Naive thymus-derived CD8-positive, alpha-beta T cell (primary cell): ENCODE measurements at places on chromosomes 3 and 15. TPM values are rescaled to one million over a fixed set of nuclear protein-coding genes. Genes with fewer than 3 reads are reported as not detected.

GRCh38 chr3:45224824-45225464 lies 1.1 kb downstream of the TMEM158 start:
- DNase-seq = peak; percentile 20

IGSF10 gene
- total RNA-seq = not detected

DNA sequence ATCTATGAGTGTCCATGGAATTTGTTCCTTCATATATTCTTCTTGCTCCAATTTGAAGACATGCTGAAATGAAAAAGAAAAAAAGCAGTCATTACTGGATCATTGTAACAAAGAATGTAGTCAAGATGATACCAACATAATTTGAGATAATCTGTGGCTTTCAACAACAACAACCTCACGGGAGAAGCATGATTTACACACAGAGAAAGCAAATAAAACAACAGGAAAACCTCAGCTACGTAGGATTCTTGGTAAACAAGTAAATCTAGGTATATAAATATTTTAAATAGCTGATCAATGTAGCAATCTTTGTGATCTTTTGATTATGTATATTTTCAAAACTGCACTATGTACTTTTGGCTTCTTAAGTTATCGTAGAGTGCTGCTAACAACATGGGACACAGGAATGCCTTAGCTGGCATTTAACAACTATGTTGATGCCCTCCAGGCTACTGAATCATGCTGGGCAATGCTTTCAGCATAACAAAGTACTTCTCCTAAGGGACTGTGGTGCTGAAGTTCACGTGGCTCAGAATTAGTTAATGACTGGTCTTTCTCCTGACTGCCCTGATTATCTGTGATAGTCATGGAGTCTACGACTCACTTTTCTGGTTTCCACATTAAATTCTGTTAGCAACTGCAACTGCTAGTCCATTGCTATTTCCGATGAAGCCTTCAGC lies 96.5 kb upstream of the MYO5C start:
- DNase-seq = no peak

GRCh38 chr3:4934050-4934449 lies 45.2 kb upstream of the BHLHE40 start:
- DNase-seq = no peak

DCLK3 gene
- total RNA-seq = not detected

DNA sequence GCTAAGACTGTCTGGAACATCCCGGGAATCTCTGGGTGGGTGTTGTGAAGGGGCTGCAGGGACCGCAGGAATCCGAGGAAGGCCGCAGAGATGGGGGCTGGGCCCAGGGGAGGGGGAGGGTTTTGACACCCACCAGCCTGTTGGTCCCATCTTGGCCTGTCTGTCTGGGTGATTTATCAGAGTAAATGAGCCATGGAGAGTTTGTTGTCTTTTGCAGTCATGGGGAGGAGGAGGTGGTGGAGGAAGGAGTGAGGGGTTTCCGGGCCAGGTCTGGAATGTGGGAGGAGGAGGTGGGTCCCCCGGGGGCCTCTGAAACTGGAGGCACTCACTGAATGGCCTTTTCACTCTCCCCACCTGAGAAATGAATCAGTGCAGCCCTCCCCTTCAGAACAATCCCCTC lies 11.5 kb downstream of the SEMA3F start:
- DNase-seq = no peak

DNA sequence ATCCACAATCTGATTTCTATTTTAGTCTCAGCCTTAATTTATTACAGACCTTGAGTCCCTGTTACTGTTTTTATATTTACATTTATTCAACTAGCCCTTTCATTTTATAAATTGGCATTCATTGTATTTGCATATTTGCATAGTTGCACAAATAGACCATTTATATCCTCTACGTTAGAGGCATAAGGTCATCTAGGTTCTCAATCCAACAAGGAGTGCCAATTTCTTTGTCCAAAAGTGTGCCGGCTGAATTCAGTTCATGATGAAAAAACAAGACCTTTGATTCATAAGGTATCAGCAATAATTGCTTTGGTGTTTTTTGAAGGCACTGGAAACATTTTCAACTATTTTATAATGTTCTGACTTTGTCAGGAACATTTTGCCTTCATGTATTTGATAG lies 33.9 kb upstream of the NANOGP8 start:
- DNase-seq = no peak

DNA sequence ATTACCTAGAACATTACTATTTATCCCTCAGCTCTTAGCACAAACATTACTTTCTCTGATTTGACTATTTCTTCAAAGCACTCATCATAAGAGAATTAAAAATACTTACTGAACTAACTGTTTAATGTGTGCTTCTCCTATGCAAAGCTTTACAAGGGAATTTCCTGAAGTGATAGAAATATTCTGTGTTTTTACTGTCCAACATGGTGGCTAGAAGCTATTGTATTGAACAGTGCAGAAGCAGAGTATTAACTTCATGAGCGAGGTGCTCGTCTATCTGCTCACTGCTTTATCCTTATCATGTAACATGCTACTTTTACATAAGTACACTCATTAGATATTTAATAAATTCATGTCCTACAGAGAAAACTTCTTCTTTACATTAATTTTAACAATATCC lies 239.1 kb downstream of the ISL2 start:
- DNase-seq = no peak

- DNase-seq = no peak
Measured at GRCh38 chr3:197064771-197065170, 35.2 kb upstream of the MELTF start.

- no peak for DNase-seq
Measured at GRCh38 chr15:100348578-100348977, 6.8 kb upstream of the ADAMTS17 start.

RPL15 gene
- total RNA-seq = 2,265 TPM

ROBO2 gene
- not detected for total RNA-seq

GRCh38 chr3:13189639-13190377 lies 116.6 kb upstream of the IQSEC1 start:
- no peak for DNase-seq

CCDC191 gene
- 5.8 TPM for total RNA-seq

GRCh38 chr15:92690395-92690794 lies 34.8 kb upstream of the FAM174B start:
- no peak for DNase-seq

- DNase-seq = peak; percentile 99
Measured at GRCh38 chr15:99733268-99734039, at the start of gene LYSMD4. LYSMD4 (minus strand) TSS chr15:99733437; CDS start chr15:99731999, 1,438 bp downstream.

- DNase-seq = no peak
Measured at GRCh38 chr3:120182613-120183511, 88.6 kb upstream of the GSK3B start.

TRPM1 gene
- not detected for total RNA-seq

DNA sequence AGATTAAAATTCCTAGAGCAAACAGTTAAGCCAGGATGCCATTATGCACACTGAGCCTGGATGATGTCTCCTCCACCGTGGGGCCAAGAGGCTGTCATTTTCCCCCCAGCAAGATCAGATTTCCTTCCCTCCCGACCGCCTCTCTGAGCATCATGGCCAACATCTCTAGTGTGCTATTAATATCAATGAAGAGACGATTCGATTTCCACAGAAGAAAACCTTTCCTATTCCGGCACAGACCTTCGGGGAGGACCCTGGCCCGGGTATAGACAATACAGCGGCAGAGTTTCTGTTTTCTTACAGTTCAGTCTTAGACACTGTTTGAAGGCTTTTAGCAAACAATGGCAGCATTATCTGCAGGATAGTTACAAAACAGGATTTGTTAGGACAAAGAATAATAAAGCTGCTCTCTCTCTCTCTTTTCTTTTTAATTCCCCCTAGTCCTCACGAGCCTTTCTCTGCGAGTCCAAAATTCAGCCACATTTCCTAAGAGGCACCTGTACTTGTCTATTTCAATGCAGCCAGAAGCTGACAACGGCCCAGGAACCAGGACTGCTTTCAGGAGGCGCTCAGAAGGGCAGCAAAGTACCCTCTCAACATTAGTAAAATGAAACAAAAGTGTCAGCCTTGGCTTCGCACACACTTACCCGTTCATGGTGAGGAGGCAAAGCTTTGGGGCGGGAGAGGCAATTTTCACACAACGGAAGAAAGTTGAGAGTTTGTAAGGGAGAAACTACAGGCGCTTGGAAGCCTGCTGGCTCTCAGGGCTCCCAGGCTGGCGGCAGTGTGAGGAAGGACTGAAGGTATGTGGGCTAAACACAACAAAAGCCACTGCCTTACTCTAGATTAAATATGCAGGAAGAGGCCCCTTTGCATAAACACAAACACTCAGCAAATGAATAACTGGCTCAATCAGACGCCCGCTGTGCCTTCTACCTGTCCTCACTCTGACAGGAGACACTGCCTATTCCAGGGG lies 278.0 kb downstream of the FOXP1 start:
- no peak for DNase-seq

GRCh38 chr3:25007974-25008658 lies 419.9 kb upstream of the RARB start:
- no peak for DNase-seq

- no peak for DNase-seq
Measured at GRCh38 chr15:100787567-100788417, 91.8 kb upstream of the ALDH1A3 start.

DNA sequence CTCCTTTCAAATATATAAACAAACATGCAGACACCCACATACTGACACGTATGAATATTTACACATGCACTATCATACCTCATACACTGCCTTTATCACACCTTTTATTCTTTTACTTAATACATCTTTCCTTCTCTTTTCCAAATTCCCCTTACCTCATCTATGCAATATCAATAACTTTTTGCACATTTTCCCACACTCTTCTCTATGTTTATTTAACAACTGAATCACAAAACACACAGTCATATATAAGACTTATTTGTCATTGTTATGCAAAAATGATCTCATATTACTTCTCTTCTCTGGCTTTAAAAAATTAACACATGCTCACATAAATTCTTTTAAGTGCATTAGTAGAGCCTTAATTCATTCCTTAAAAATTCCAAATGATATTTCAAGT lies 461.4 kb downstream of the DIPK2A start:
- DNase-seq = no peak

DNA sequence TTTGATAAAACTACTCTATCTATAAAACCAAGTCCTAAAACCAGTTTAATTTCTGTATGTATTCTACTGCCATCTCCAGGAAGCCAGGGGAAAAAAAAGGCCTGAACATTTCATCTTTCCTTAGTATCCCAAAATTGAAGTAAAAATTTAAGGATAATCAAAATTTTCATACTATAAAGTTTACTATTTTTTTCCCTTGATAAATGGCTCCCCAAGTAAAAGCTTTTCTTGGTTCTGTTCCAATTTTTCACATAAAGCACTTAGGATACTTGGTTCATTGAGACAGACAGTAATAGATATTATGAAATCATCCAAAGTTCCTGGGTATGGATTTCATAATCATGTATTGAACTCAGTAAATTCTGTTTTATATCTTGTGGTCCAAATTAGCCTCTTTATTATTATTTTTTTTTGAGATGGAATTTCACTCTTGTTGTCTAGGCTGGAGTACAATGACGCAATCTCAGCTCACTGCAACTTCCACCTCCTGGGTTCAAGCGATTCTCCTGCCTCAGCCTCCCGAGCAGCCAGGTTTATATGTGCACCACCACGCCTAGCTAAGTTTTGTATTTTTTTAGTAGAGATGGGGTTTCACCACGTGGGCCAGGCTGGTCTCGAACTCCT lies 34.5 kb downstream of the ICE2 start:
- no peak for DNase-seq

GRCh38 chr3:157082305-157082982 lies 77.5 kb downstream of the CCNL1 start:
- DNase-seq = no peak

ZNF501 gene
- 3.9 TPM for total RNA-seq

VWA5B2 gene
- total RNA-seq = not detected

ZPLD1 gene
- total RNA-seq = not detected

- DNase-seq = no peak
Measured at GRCh38 chr15:99238849-99239248, 10.5 kb downstream of the TTC23 start.

SLC28A2 gene
- total RNA-seq = not detected

- DNase-seq = no peak
Measured at GRCh38 chr15:77865701-77866100, 211.8 kb downstream of the TBC1D2B start.

CIAO2A gene
- total RNA-seq = 31.8 TPM
